ENCODE measurements at places on chromosomes 7 and 10.

GRCh38 chr7:128878226-128879105 is 15.8 kb downstream of the ATP6V1F start:
- DNase-seq, result peak; percentile 12

- DNase-seq, result no peak
Observed at GRCh38 chr10:130224228-130224627, 88.0 kb downstream of the GLRX3 start.

DNA sequence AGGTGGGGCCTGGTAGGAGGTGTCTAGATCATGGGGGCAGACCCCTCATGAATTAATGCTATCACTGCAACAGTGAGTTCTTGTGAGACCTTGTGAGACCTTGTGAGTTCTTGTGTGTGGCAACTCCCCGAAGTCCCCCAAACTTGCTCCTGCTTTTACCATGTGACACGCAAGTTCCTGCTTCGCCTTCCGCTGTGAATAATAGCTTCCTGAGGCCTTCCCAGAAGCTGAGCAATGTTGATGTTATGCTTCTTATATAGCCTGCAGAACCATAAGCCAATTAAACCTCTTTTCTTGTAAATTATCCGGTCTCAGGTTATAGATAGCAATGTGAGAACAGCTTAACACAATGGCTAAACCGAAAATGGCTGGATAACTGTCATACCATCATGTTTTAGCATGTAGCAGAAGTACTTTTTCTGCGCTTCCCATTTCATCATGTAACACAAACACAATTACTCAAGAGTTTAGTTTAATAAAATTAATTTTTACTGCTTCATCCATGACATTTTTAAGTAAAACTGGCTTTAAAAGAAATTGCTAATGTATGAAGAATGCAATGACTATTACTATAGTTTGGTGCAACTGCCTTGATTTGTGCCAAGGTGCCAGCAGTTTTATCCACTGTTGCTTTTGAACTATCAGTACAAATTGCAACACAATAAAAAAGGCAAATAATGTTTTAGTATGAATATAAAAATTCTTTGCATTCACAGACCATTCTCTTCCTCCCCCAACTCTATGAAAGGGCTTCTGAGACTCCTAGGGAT is 87.7 kb upstream of the TMEM168 start:
- DNase-seq, result no peak

- DNase-seq, result no peak
Observed at GRCh38 chr7:94571816-94572215, 62.2 kb downstream of the CASD1 start.

DNA sequence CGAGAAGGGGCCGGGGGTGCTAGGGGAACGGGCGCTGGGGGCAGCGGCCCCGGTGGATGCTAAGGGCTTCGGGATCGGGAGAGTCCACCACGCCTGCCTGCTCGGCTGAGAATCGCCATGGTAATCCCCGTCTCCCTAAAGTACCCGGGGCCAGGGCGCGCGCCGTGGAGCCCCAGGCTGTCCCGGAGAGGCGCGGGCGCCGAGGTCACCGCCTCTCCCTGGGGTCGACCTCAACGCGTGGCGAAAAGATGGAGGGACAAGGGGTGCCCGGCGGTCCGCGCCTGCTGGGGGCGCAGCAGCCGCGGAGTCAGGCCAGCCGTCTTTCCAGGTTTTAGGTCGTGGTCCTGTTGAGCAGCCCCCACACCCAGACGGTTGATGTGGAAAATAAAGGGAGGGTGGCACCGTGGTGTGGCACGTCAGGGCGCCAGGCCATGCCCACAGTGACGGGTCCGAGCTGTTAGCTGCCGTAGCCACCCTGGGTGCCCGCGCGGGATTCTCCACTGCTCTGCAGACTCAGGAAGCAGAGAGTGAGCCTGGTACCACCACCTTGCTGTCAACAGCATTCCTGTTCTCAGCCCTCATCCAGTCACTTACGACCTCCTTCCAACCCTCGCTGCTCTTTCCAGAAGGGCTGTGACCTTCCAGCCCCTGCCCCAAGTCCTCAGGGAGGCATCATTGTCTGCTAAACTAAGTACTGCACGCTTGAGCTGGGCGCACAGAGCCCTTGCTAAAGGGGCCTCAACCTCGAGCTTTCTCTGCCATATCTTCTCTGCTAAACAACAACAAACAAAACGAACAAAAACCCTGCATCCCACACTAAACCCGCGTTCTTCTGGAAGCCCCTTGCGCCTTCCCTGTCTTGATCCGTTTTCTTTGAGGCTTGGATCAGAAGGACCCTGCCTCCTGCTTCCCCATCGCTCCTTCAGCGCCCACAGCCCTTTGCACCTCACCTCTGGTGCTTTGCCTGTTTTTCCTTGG is 666 bp downstream of the SMKR1 start:
- DNase-seq, result no peak

DNA sequence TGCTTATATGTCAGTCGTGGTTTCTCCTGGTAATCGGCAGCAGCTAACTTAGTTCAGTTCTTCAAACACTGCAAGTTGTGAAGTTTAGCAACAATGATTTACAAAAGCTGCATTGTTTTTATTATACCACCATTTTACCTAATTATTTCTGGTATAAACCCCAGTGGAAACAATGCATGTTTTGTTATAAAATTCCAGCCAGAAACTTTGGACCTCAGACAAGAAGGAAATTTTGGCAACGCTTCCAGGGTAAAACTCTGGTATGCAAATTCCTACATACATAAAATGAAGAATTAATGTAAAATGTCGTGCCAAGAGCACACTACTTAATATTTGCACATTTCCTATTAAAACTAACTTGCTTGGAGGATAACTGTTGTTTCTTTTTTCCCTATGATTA is 277.4 kb upstream of the LYZL1 start:
- no peak for DNase-seq

DNA sequence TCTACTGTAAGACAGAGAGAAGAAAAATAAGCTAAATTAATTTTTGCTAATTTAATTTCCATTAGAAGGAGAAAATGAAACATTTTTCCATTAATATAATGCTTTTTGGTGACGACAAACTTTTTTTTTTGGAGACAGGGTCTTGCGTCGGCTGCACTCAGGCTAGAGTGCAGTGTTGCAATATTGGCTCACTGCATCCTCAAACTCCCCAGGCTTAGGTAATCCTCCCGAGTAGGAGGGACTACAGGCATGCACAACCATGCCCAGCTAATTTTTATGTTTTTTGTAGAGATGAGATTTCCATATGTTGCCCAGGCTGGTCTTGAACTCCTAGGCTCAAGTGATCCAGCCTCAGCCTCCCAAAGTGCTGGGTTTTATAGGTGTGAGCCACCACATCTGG is 229.8 kb upstream of the LRRN3 start:
- DNase-seq, result no peak

DNA sequence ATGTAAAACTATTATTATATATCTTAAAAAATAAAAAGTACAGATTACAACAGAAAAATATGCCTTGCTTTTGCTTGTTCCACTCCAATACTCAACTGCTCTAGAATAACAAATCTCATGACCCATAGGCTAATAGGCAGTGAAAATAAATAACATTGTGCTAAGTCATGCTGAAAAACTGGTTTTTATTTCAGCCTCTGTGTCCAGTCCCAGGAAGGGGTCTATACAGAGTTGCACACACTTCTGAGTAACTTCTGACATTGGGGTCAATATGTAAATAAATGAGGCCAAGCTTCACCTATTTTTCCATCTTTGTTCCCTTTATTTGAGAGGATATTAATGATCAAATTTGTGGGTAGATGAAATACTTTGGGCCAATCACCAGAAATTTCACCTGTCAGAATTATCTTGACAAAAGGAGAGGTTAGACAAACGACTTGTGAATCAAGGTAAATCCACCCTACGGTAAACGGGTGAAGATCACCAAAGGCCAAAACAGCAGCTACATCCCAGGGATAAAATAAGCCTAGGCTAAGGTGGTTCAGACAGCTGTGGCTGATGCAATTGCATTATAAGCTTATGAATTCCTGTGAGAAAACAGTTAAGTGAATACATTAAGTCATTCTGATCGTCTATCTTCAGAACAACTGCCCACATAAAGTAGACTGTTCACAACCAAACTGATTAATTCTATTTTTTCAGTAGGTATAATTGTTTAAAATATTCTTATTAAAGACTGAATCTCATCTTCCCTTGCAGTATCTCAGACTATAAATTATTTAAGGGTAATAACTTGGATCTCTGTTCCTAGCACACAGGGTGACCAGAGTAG is 87.5 kb downstream of the UBE2H start:
- DNase-seq, result peak; percentile 34

DNA sequence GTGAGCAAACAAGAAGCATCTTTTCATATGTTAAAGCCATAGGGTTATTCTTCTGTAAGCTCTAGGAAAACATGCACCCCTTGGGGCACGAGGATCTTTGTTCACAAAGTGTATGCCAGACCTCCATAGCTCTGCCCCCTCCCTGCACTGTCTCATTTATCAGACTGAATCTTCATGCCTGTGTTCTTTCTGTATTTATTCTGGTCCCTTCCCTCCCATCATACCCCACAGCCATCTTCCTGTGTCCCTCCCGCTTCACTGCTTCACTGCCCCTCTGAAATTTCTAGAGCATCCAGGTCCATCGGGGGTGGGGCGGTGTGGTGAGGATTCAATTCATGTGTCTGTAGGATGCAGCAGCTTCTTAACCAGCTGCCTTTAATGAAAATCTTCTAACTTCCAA is 7.5 kb downstream of the EPHB6 start:
- DNase-seq, result no peak

DNA sequence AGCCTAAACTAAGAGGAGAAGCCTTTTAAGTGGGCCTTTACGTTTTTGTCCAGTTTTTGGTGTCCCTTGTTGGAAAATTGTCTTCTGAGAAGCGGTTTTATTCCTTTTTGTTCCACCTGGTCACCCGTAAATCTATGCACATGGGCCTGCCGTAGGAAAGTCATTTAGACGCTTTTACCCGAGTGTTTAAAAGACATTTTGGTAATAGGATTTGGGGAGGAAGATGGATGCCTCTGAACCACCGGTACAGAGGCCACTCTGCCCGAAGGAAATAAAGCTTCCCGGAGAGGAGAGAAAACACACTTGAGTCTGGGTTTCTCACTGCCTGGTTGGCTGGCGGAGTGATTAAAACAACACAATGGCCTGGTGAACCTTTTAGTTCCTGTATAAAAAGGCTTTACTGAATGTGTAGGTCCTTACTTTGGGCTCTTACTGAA is 760 bp downstream of the THNSL1 start:
- DNase-seq, result peak; percentile 36

GRCh38 chr10:129887986-129888783 is 75.9 kb downstream of the EBF3 start:
- DNase-seq, result no peak

- DNase-seq, result peak; percentile 89
Observed at GRCh38 chr7:1169409-1170368, 9.7 kb upstream of the ZFAND2A start.

DNA sequence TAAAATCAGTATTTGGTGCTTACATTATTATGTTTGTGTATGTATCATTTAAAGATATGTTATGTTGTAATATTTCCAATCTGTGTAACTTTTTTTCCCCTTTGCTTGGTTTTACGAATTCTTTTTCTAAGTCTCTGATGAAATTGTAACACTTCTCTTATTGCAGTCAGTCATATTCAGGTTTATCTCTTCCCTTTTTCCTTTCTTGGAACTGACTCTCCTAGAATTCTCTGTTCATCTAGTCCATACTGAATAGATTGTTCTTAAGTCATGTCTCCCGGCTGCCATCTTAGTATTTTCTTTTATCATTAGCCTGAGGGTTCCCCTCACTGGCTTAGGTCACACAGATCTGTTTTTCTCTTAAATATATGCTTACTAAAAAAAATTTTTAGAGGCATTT is 44.6 kb downstream of the PHTF2 start:
- no peak for DNase-seq

- DNase-seq, result no peak
Observed at GRCh38 chr10:119505588-119506315, 36.8 kb downstream of the RGS10 start.

GRCh38 chr7:37411444-37412034 is 37.1 kb downstream of the ELMO1 start:
- DNase-seq, result no peak

GRCh38 chr7:69269806-69270205 is 328.5 kb upstream of the AUTS2 start:
- no peak for DNase-seq

All from D341Med (cell line).